ENCODE measurements at places on chromosomes 5 and 9.

GRCh38 chr5:30030101-30030500 lies 1163.4 kb upstream of the CDH6 start:
- DNase-seq: no peak

DNA sequence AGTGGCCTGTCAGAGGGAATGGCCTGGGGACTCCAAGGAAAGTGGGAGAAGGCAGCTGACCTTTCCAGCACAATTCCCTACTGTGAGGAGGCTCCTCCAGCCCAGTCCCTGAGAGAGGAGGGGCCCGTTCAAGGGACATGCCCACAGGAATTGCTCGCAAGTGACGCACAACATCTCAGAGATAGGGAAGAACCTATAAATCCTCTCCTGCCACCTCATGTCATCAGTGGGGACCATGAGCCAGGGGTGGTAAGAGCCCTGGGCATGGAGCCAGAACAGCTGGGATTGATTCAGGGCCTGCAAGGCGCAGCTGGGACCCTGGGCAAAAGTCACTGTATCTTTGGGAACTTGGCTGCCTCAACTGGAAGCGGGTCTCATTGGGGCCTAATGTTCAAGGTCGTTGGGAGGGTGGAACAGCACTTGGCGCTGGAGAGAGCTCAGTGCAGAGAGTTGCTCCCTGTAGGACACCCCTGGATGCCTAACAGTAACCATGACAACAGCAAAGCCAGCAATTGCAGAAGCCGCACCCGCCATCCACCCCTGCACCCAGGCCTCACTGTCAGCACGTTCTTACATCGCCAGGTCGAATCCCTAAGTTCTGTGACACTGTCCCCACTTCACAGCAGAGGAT lies 41.3 kb upstream of the ORM1 start:
- no peak for DNase-seq

- DNase-seq: no peak
Observed at GRCh38 chr5:126053630-126054029, 369.6 kb upstream of the GRAMD2B start.

GRCh38 chr5:435961-436640 lies 6.9 kb upstream of the EXOC3 start:
- DNase-seq: no peak

DNA sequence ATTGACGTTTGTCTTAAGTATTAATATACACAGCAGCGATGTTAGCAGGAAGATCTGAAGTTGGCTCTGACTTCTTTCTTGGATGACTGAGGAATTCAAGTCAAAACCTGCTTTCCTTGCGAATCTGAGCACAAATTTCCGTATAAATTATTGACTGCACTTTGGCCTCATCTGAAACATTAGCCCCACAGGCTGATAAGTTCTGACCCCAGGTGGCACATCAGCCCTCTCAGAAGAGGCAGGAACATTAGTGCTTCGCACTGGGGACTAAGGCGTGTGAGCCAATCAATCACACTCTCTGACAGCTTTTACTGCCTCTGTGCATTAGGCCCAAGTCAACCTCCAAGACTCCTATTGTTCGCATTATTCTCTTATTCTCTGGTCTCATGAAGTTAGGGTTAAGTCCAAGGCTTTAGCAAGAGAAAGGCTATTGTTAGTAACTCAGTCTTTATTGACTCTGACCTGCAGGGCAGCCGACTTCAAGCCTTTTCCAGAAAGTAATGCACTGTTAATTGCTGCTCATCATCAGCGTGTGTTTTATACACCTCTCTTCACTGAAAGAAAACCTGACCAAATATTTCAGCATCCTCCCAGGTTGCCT lies 84.2 kb downstream of the ZNF608 start:
- DNase-seq: no peak

- no peak for DNase-seq
Observed at GRCh38 chr5:133864711-133865110, 103.7 kb downstream of the C5orf15 start.

- DNase-seq: no peak
Observed at GRCh38 chr9:109865521-109865920, 85.5 kb downstream of the PALM2AKAP2 start.

DNA sequence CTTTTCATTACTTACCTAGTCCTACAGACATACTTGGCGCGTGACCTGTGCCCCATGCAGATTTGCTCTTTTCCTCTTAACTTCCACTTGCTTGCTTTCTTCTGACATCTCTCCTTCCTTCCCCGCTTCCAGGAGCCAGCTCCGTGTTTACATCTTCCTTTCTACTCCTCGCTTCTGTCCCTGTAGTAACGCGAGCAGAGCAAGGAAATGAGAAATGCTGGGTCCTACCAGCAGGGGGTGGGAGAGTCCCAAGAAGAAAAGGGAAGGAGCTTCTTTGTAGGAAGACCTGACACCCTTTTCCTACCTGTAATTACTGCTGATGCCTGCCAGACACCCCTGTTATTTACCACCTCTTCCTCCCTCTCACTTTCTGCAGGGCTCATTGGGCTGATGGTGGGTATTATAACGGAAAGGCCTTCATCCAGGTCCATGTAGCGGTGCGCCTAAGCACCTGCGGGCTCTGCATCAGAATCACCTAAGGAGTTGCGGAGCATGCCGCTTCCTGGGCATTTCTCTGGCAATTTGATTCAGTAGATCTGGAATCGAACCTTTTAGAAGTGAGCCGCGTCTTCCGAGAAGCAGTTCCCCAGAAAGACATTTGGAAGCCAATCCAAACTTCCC lies 1260.8 kb upstream of the WWC1 start:
- DNase-seq: no peak

GRCh38 chr9:100554935-100555401 lies 22.9 kb upstream of the CAVIN4 start:
- no peak for DNase-seq
